ENCODE measurements at places on chromosomes 5 and 9.

- no peak for DNase-seq
Observed at GRCh38 chr9:76512826-76513225, 53.8 kb downstream of the GCNT1 start.

DNA sequence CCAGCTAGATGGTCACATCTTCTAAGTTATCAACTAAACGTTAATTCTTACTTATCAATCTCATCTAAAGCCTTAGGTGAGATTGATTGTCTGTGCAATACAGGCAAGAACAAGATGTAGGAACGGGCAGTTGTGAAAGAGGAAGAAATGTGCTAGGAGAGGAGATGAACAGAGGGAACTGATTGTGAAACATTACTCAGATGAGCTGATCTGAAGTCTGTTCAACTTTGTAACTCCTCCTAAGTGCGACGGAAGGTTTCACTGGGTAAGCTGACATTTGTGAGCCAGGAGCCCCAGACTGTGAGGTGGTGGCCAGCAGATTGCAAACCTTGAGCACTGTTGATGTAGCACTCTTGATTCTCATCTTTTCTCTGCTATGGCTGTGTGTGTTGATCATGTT lies 204.1 kb downstream of the CD180 start:
- DNase-seq: no peak

DNA sequence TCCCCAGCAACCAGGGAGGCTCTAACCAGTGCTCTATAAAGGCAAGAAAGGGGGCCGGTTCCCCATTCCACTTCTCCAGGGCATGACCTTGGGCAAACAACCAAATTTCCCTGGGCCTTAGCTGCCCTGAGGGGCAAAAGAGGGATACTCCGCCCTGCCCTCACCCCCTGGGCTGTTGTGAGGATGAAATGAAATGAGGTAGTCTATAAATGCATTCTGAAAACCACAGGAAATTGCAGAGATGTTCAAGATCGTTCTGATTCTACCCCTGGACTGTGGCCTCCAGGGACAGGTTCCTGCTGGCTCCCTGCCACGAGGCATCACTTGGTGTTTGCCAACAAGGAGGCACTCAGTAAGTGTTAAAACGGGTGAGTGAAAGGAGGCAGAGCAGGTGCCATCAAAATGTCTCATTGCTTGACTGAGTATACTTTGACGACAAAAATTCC lies 5.7 kb downstream of the RAPGEF1 start:
- no peak for DNase-seq

DNA sequence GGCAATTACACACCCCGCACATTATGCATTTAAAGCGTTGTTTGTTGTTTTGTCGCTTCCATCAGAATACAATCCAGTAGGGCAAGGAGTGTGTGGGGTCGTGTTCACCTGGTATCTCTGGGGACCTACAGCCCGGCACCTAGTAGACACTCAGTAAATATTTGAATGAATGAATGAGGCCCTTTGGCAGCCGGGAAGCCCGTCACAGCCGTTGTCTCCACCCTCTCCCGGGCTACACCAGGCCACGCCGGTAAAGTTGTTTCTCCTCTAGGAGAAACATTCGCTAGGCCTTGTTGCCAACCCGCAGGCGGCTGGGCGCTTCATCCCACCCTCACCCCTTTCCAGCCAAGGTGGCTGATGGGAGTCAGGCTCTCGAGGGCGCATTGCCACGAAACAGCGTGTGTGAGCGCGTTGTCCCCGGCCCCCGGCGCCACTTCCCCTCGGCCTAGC lies 876 bp upstream of the JAK2 start:
- no peak for DNase-seq

- DNase-seq: no peak
Observed at GRCh38 chr9:80013891-80014290, 442.1 kb downstream of the TLE4 start.

DNA sequence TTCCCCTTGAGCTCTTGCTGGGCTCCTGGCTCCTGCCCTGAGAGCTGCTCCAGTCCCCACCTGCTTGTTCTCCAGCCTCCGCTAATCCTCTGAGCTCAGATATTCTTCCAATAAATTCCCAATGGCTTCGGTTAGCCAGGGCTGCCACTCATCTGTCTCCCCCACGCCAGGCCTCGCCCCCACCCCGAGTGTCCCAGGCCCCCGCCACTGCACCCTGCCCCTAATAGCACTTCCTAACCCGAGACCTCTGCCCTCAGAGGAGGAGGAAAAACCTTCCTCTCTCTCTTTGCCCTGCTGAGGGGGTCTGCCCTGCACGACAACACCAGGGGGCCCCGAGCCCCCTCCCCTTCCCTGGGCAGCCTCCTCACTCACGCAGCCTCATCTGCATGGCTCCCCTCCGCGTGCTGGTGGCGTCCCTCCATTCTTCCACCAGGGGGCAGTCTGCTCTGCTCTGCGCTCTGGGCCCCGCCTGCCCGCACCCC lies 5.4 kb upstream of the LCN15 start:
- DNase-seq: no peak

DNA sequence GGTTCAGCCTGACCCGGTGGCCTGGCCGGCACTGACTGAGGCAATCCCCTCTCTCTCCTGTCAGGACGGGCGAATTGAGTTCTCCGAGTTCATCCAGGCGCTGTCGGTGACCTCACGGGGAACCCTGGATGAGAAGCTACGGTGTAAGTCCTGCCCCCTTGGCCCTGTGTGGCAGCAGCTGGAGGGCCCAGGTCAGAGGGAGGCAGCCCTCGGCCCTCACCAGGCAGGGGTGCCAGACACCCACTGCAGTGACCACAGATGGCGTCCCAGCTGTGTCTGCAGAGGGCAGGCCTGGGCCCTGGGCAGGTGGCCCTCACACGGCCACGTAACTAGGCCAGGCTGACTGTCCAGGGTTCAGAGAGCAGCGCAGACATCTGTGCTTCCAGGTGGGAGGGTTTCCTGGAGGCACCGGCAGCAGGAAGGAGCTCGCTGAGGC lies 45.9 kb upstream of the HMCN2 start:
- DNase-seq: no peak

DNA sequence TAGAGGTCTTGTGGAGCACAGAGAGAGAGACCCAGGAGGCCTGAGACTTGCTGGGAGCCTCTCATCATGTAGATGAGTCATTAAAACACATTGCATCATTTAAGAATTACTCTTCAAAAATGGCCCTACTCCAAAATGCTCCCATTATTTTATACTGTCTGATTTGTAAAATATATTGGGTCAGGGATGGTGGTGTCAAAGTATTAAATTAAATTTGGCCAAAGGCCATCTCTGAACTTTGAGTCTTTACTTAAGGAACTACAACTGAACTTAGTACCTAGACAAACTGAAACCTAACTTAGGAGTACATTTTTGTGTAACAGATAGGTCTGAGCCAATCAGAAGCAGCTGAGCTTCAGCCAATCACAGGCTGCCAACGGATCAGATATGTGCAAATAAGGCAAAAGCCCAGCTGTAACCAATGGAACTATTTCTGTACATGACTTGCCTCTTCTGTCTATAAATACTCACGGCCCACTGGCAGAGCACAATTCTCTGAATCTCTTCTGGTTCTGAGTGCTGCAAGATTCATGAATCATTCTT lies 657.2 kb downstream of the TLE1 start:
- no peak for DNase-seq

DNA sequence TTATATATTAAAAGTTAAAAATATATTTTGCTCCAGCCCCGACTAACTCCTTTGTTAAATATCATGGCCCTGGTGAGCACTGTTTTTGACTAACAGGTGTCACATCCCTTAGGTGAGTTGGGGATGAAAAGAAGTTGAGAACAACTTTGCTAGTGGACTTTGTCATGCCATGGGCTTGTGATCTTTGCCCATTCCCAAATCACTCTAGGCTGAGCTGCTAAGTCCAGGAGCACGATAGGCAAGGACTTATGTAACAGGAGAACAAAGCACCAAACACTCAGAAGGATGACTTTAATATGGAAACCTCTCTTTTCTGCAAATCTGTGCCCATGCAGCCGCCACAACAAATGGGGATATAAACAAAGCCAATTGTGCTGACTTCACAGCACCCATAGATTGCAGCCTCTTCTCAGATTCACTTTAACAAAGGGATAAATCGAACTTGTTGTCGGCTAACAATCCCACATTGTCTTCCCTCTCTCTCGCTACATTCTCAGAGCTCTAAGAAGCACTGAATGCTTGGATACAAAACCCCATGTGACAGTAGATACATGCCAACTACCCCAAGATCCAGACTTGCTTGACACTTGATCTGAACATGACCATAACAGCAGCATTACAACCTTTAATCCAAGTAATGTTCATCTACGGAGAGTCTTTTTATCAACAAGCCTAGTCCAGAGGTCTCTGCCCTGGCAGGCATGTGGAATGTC lies 86.8 kb upstream of the CD180 start:
- DNase-seq: no peak

GRCh38 chr5:30156156-30156555 lies 1037.3 kb upstream of the CDH6 start:
- DNase-seq: no peak

GRCh38 chr5:100731768-100732167 lies 171.3 kb downstream of the ST8SIA4 start:
- DNase-seq: no peak

- DNase-seq: no peak
Observed at GRCh38 chr9:134597957-134598883, 43.4 kb upstream of the COL5A1 start.

- no peak for DNase-seq
Observed at GRCh38 chr5:96381526-96381925, 51.5 kb downstream of the PCSK1 start.

DNA sequence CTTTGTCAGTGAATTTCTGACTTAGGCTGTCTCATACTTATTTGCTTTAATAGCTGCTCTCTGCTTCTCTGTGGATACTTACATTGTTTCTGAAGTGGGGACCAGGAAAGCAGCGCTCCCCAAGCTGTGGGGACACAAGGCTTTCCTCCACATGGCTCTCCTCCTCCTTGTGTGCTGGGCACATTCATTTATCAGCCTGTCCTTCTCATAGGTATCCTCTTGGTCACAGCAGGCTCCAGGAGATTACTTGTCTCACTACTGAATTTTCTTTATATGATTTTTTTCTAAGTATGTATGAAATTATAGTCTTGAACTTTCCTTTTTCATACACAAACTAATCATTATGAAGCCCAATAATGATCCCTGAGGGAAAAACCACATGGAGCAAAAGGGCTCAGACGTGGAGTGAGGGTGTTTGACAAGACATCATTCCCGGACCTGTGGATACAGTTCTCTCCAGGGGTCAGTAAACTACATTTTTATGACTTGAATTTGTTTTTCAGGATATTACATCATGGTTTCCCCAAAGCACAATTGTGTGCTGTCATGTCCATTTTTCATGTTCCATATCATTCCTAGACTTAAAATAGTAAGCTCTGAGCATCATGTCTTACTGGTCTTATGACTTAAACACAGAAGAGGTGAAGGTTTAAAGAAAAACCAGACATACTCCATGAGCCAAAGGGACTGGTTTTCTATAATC lies 234.5 kb downstream of the PCSK1 start:
- no peak for DNase-seq

DNA sequence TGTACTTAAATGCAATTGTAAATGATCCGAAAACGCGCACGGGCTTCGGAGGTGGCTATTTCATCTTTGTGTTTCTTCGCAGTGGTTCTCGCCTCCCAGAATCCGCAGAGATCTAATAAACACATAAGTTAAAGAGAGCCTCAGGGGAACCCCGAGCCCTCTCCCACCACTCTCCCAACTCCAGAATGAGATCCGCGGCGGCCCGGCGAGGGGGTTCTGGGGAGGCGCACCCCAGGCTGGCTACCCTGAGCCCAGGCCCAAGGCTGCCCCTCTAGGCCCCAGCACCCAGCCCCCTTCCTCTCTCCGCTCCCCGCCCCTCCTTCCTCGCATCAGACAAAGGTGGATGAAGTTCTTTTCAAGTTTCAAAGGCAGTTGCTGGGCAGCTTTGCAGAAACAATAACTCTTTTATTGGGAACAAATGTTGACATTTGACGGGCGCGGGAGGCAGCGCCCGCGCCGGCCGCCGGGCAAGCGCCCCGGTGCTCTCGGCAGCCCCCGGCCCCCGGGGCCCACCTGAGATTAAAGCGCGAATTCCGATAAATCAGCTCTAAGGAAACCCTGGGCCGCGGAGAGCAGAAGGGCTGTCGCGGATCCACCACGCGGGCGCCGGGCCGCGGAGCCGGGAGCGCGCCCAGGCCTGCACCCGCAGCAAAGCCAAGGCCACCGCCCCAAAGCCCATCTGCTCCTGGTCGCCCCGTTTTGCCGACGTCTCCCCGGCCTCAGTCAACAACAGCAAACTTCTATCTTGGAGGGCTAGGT lies 8.4 kb downstream of the IRX2 start:
- DNase-seq: no peak

GRCh38 chr5:88792144-88792840 lies 90.7 kb downstream of the MEF2C start:
- DNase-seq: no peak

DNA sequence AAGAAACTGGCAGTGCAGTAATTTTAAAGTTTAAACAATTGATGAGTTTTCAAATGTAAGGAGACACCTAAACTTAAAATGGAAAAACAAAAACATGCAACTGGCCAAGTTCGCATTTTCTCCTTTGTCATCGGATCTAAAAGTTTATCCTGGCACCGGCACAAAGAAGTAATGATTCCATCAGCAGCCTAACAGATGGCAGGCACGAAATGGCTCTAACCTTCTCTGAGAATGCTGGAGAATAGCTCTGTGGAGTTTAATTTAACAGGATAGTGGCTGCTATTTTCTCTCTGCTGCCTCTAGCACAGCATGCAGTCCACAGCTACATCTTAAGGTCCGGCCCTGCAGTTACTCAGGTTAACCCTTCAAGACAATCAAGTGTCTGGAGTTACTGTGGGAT lies 82.2 kb downstream of the PRELID2 start:
- no peak for DNase-seq

- DNase-seq: no peak
Observed at GRCh38 chr9:94627287-94627686, 12.0 kb downstream of the FBP1 start.

DNA sequence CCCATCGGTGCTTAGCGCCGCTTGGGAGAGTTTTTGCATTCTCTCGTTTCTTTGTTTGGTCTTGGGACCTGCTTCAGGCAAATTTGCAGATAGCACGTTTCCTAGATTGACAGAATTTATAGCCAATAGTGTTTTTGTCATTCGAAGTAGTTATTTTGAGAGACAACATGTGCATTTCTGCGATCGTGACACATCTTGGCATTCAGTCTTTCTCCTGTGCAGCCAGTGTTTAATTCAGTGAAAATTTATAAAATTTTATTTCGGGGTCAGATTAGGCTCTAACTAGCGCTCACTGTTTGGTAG lies 830 bp downstream of the PRRC1 start:
- DNase-seq: no peak

DNA sequence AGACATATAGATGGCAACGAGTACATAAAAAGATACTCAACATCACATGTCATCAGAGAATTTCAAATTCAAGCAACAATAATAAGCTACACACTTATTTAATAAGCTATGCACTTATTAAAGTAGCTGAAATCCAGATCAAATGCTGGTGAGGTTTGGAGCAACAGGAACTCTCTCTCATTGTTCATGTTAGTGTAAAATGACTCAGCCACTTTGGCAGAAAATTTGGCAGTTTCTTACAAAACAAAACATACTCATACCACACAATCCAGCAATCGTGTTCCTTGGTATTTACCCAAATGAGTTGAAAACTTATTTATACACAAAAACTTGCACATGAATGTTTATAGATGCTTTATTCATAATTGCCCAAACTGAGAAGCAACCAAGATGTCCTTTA lies 131.5 kb upstream of the NFIL3 start:
- DNase-seq: no peak
